ENCODE measurements at places on chromosomes 16 and 17.

GRCh38 chr16:48877946-48878345 is 268.0 kb upstream of the N4BP1 start:
- DNase-seq, result no peak

DNA sequence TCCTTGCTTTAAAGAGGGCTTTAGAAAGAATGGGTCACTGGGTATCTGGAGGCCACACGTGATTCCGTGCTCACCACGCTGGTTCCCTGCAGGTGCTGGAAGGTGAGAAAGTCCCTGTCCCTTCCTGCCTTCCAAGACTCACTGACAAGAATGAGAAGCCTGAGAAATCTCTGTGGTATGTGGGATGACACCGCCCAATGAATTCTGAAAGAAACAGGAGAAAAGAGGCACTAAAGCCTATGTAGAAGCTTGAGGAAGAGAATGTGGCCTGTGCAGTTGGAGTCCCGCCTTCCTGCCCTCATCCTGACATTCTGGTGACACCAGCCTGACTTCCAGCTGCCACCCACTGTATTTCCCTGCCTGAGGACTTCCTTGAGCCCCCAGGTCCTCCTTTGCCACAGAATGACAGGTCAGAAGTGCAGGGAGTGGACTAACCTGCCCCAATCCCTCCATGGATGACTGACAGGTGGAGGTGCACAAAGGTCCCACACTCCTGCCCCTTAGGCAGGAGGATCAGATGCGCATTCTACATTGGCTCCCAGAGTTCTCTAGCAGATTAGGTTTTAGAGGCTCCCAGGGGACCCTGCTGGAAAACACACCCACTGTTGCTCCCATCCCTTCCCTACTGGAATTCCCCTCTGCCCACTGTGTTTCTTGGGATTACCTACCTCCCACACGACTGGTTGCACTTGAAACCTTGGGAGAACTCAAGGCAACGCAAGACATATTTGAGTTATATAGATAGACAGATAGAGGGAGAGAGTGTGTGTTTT is 38.6 kb upstream of the TENT4B start:
- DNase-seq, result no peak

GRCh38 chr17:70379945-70380344 is 210.6 kb downstream of the KCNJ2 start:
- DNase-seq, result no peak

- no peak for DNase-seq
These were observed 4.9 kb downstream of the P3H4 start for GRCh38 chr17:41806685-41807445.

- DNase-seq, result no peak
These were observed 412.6 kb downstream of the RBFOX1 start for GRCh38 chr16:7745276-7745675.

GRCh38 chr17:74569020-74570003 is 2.0 kb upstream of the CD300H start:
- no peak for DNase-seq

DNA sequence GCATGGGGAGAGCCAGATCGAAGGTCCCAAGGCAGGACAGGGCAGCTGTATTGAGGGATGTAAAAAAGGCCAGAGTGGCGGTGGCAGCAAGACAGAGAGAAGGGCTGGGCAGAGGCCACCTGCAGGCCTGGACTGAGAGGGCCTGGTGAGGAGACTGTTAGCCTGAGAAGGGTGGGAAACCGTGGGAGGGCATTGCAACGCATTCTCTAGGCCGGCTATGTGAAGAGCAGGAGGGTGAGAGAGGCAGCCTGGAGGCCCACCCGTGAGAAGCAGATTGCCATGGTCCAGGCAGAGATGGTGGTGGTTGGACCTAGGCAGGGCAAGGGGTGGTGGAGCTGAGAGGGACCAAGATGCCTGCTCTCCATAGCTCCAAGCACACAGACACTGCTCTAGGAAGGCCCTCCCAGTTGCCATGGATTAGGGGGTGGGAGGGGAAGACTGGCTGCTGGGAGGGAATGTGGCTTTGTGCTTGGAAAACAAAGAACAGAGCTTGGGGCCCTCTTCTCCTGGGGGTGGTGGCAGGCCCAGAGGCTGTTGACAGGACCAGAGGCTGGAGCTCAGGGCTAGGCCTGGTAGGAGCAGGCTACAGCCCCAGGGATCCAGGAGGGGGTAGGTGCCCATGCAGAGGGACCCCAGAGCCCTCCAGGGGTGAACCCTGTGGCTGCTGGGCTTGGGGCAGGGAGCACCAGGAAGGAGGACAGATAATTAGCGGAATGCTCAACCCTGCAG is 12.4 kb upstream of the TCAP start:
- DNase-seq, result no peak

- no peak for DNase-seq
These were observed 22.0 kb downstream of the PRCD start for GRCh38 chr17:76561799-76562268.

GRCh38 chr17:79883202-79883601 is 44.0 kb upstream of the CBX4 start:
- no peak for DNase-seq

DNA sequence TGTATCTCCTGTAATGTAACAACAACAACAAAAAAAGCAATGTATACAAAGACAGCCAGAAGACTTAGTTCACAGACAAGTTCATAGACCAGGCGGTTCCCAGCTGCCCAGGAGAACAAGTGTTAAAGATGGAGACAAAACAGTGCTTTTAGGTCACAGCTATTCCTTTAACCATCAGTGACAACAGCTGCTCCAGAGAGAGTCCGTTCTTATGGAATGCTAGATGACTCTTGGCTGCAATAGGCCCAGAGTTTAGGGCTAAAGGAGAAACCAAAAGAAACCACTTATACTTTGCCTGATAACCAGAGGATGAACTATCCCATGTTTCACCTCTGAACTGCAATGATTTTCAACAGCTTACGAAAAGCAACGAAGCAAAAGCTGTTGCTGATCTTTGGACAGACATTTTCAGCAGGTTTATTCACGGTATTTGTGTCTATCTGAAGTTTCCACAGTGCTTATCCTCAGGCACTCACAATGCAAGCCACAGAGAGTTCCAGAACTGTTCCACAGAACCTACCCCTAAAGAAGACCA is 6.0 kb downstream of the ZCCHC14 start:
- DNase-seq, result no peak

GRCh38 chr17:36722121-36722902 is 120.9 kb downstream of the MRM1 start:
- DNase-seq, result peak; percentile 58

DNA sequence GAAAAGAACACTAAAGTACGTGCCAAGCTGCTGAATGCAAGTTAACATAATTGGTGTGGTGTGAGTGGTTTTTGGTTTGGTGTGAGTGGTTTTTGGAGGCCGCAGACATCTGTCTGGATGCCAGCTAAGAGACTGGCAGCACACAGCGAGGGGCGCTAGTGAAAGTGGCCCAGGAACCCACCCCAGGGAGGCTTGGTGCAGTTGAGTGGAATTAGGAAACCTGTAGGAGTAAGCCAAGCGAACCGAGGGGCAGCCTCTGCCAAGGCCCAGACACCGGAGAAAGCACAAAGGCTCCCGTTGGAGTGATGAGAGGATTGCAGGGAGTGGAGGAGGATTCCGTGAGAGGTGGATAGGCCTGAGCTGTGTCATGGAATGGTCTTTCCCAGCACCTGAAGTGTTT is 24.6 kb upstream of the SLC5A11 start:
- no peak for DNase-seq

DNA sequence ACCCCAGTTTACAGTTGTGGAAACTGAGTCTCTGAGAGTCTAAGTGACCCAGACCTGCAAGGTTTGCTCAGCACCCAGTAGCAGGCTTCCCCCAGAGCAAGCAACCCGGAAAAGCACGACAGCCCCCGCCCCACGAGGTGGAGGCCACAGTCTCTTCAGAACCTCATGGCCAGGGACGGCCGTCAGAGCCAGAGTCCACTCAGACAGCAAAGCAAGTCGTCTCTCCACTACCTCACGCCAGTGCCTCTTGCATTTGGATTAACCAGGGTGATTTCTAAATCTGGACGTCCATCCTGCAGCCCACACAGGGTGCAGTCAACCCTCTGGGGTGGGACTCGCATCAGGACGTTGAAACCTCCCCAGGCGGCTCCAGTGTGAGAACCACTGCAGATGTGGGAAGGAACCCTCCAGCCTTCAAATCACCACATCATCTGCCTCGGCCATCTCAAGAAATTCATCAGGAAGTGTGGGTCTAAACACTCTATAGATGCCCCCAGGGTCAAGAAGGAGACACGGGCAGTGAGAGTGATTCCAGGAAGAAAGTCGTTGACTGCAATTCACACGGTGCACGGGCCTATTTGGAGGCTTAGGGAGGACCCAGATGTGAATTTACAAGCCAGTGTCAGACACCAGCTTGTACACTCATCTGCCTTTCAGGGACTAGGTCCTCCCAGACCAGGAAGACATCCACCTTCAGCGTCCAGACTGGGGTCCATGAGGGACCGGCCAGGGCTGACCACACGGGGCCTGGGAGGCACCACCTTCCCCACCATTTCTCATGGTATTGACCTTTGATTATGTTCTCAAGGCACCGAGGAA is 20.2 kb upstream of the RBFOX3 start:
- DNase-seq, result no peak

DNA sequence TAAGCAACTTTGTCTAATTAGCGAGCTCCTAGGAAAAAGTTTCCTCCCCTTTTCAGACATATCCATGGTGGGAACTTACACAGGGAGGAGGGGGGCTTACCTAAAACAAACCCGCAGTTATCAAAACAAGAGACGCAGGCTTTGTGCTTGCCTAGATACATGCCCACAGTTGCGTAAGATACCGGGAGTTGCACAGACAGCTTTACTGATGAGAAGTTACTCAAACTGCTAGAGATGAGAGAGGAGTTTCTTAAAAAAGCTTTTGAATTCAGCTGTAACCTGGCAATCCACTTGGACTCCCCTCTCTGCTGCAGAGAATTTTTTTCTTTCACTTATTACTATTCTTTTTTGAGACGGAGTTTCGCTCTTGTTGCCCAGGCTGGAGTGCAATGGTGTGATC is 6.8 kb upstream of the ZP2 start:
- DNase-seq, result no peak

GRCh38 chr16:90008708-90009145 is 10.5 kb downstream of the DBNDD1 start:
- no peak for DNase-seq

DNA sequence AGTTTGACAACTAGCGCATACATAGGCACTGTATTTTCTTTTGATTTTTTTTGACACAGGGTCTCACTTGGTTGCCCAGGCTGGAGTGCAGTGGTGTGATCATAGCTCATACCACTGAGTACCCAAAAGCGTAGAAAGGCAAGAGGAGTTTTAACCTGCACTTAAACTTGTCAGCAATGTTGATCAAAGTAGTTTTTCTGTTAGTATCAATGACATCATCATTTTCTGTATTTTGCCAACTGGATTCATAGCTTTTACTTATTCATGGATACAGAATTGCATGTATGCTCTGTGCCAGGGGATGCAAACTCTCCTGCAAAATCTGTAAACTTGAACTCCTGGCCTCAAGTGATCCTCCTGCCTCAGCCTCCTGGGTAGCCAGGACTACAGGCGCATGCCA is 55.9 kb upstream of the ATP2A3 start:
- DNase-seq, result no peak

DNA sequence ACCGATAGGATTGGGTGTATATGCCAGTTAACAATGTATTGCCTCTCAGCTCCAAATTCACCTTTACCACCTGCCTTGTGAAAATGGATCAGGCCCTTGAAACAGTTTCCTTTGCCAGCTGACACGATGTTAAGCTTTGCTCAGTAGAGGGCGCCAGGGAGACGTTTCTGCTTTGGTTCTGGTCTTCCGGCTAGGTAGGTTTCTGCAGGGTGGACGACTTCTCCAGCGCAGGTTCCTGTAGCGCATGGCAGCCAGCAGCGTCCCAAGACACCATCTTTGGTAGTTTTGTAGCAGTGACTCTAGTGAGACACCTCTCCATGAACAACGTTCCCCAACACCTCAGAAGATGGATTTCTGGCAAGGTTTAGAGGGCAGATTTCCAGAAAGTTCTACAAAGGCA is 24.0 kb downstream of the SYCE1L start:
- DNase-seq, result no peak

GRCh38 chr16:52843381-52843780 is 209.3 kb downstream of the CHD9NB start:
- DNase-seq, result no peak

DNA sequence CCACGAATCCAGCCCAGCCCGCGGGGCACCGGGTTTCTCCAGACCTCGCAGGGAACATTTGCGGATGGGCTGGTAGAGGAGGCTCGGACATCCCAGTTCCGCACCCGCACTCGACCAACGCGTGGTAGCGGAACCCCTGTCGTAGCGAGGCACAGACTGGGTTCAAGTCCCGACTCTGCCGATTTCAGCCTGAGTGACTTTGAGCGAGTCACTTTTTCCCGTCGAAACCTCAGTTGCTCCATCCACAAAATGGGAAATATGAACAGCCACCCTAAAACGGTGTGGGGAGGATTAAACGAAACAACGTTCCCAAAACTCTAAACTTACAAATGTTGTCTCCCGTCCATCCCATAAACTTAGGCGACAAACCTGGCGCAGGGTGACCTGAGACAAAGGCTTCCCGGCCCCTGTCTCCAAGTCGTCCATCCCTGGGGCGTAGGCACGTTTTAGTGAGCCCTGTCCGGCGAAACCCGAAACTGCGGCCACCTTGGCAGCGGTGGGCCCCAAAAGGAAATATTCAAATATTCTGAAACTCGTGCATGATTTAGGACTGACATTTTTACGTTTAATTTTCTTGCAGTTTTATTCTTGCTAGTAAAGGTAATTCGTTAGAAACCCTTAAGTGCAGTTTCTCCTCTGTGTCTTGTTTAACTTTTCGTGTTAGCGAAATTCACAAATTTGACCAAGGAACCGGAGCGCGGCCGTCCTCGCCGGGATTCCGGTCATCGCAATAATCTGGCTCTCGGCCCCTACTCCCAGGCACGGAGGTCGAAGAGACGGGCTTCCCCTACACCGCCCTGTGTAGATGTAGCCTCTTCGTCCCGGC is 1.9 kb upstream of the MLLT6 start:
- no peak for DNase-seq

DNA sequence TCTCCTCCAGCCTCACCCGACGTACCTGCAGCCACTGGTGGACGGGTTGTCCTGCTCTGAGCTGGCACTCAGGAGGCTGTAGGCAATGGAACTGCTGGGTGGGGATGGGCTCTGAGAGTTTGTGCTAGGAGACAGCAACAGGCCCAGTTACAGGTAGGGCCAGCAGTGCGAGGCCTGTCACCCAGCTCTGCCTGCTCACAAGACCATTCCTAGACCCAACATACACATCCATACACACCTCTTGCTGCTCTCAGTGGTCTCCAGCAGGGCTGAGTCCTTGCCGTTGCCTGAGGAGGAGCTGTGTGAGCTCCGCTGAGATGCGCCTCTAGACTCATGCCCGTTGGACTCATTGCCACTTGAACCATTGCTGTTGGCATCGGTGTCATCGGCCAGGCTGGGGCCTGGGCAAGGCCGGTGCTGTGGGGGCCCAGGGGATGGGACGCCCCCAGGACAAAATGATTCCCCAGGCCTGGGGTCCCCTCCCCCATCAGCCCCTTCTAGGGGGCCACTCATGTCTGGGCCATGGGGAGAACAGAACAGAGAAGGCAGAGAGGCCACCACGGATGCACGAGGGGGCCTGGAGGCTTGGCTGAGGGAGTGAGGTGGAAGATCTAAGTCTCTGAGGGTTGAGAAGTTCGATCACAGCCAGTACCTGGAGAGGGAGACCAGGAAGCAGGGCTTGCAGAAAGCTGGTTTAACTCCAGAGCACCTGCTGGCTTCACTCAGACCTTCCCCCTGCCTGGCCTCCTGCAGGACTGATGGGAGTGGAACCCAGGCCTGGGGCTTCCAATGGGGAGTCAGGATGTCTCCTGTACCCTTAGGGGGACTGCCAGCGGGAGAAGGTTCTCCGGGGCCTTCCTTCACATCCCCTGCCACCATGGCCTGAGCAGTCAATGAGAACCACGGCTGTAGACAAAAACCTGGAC is 1.7 kb downstream of the PER1 start:
- no peak for DNase-seq

Data from NCI-H187 (cell line).